ENCODE measurements at places on chromosomes 6 and 20.

- peak; percentile 25 for DNase-seq
Observed at GRCh38 chr6:104940893-104941728, 15.8 kb upstream of the LIN28B start.

DNA sequence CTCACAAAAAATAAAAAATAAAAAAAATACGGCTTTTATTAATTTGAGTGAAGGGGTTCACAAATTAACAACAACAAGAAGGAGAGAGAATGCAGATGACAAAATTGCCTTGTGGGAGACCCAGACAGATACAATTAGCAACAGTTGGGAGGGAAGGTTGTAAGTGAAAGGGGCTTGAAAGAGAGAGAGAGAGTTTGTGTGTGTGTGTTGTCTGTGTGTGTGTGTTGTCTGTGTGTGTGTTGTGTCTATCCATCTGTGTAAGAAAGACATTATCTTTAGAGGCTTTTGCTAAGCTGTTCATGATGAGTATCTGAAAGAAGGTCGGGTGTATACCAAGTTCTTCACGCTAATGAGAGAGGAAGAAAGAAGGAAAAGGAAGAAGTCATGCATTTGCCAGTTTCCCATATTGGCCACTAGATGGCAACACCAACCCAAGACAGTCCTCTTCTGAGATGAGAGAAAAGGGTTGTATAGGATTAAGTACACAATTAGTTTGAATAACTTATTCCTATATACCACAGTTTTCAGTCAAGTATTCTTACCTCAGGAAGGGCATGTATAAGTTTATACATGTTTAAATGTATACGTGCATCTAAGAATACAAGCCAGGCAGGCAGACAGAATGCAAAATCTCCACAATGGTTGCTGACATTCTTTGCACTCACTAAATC lies 63.7 kb upstream of the CD2AP start:
- peak; percentile 2 for DNase-seq

DNA sequence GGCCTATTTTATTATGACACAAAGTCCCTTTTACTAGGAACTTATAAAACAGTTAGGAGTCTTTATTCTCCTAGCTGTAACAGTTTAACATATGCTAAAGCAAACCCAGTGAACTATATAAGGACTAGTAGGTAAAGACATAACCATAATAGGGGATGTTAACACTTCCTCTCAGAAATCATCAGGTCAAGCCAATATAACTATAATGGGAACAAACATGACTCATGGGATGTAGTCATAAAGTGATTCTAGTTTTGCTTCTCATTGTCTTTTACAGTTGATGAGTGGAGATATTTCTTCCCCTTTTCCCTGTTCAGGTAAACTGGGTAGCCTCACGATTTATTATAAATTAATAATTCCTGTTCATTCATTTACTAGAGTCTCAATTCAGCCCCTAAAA lies 9.7 kb downstream of the PTCHD4 start:
- no peak for DNase-seq

GRCh38 chr20:63215101-63216040 lies 560 bp downstream of the YTHDF1 start:
- no peak for DNase-seq

- DNase-seq: no peak
Observed at GRCh38 chr20:63223121-63223825, 7.3 kb upstream of the YTHDF1 start.

GRCh38 chr20:5658912-5659345 lies 91.3 kb upstream of the SHLD1 start:
- DNase-seq: no peak

DNA sequence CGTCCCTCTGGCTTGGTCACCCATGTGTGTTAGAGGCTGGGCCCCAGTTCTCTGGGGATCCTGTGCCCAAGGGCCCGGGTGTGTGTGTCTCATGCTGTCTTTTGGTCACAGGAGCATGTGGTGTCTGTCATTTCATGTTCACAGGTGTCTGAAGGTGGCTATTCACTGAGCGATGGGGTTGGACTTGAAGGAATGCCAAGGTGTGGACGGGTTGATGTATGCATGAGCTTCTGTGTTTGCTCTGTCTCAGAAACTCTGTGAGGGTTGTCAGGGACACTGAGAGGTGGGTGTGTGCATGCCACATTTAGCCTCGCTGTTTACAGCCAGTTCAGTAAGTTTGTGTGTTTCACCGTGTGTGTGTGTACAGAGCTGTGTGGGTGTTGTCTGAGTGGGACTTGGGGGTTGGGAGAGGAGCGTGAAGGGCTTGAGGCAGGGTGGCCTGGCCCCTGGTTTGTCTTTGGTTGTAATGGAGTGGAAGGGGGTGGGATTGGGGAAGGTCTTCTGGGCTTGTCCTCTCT lies 1.2 kb downstream of the DDR1 start:
- DNase-seq: no peak

- DNase-seq: no peak
Observed at GRCh38 chr6:33018418-33018817, 9.0 kb upstream of the HLA-DOA start.

Measured in substantia nigra (tissue), 51 donors.